ENCODE measurements at places on chromosomes 3 and 15.

DNA sequence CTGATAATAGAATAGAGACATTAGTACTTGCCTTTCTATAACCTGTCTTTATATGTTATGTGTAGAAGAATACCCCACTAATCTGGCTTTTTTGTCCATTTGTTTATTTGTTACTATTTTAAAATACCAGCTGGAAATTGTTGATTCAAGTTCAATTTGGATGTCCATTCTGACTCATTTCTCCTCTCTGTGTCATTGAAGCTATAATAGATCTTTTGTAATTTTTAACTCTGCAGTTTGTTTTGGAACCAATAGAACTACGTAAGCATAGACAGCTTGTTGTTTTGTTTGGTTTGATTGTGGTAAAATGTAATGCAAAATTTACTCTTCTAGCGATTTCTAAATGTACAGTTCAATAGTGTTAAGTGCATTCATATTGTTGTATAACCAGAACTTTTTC, 390.4 kb downstream of the ZIC1 start:
- DNase-seq, result no peak

GRCh38 chr3:37627951-37628620, 233.6 kb upstream of the CTDSPL start:
- DNase-seq, result no peak

GRCh38 chr3:16330351-16330750, 65.3 kb downstream of the OXNAD1 start:
- no peak for DNase-seq

DNA sequence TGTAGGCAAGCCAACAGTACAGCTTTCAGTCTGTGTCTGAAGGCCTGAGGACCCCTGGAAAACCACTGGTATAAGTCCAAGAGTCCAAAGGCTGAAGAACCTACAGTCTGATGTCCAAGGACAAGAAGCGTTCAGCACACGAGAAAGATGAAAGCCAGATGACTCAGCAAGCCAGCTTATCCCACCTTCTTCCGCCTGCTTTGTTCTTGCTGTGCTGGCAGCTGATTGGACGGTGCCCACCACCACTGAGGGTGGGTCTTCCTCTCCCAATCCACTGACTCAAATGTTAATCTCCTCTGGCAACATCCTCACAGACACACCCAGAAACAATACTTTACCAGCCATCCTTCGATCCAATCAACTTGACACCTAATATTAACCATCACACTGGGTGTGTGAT, 59.0 kb upstream of the PDZRN3 start:
- no peak for DNase-seq

- DNase-seq, result no peak
These were observed 339.8 kb upstream of the THRB start for GRCh38 chr3:24834442-24834841.
